ENCODE measurements at places on chromosomes 5 and 9. TPM values are rescaled to one million over a fixed set of nuclear protein-coding genes. Genes with fewer than 3 reads are reported as not detected.

The PDCD1LG2 gene
- 1.9 TPM for total RNA-seq

DNA sequence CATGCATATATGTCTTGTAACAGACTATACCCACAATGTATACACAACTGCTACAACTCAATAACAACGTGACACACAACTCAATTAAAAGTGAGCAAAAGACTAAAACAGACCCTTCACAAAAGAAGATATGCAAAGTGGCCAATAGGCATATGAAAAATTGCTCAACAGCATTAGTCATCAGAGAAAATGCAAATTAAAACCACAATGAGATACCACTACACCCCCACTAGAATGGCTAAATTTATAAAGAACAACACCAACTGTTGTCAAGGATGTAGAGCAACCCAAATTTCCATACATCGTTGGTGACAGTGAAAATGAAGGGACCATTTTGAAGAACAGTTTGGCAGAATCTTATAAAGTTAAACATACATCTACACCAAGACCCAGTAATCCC, 38.9 kb downstream of the GABRB2 start:
- peak; percentile 4 for DNase-seq

The MARCHF3 gene
- 1.0 TPM for total RNA-seq

The SOHLH1 gene
- not detected for total RNA-seq

- DNase-seq, result peak; percentile 92
Measured at GRCh38 chr5:56440871-56441740, 208.0 kb upstream of the ANKRD55 start.
